ENCODE measurements at places on chromosomes 7 and 10. TPM values are rescaled to one million over a fixed set of nuclear protein-coding genes. Genes with fewer than 3 reads are reported as not detected.
A peak's percentile ranks its signal among the peaks of the same experiment; 100 is the strongest.

The MBL2 gene
- total RNA-seq = not detected

The C10orf71 gene
- total RNA-seq = not detected

The GBX1 gene
- total RNA-seq = not detected

The SPDYE11 gene
- total RNA-seq = not detected

GRCh38 chr10:129832573-129833467, 131.3 kb downstream of the EBF3 start:
- no peak for DNase-seq

DNA sequence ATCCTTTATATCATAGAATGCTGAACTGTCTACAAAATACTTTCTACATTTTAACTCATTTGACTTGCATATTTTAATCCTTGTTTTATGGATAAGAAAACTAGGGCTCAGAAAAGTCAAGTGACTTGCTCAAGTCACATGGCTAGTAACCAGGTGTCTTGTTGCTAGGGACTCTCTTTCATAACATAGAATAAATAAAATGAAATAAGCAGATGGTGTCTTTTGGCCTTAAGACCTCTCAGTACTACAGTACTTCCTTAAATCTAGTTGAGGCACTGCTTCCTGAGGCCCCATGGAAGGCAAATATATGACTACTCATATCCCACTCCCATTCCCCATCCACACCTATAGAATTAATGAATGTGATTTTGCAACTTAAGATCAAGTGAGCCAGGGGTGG, 87.9 kb downstream of the CDK6 start:
- DNase-seq = no peak

DNA sequence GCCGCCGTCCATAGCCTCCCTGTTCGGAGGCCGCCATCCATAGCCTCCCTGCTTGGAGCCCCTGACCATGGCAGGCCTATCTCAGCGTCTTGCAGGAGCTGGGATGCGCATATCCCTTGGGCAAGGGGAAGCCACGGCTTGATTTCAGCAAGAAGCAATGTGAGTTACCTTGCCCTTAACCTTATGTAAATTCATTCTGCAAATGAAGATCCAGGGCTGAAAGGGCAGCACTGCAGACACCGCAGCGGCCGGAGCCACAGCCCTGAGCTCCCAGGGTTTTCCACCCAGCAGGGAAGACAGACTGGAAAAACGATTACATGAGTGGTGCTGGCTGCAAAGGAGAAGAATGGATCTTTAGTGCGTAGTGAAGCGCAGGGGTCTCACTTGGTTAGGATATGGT, 95.8 kb downstream of the SEC61G start:
- DNase-seq = no peak

DNA sequence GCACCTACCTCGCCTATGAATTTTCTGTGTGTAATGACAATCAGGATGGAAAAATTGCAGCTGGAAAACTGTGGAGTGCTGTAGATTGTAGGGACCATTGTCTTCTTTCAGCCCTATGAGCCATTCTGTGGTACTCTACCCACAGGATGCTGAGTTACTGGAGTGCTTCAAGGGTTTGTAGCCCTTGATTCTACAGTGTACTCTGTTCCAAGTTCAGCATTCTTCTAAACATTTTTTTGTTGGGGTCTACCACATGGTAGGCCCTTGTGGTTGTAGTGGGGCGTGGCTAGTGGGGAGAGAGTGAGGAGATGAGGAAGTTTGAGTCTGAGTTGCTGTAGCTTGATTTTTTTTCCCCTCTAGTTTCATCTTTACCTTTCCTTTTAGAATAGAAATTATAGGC, 33.5 kb downstream of the REEP3 start:
- peak; percentile 11 for DNase-seq

- no peak for DNase-seq
Observed at GRCh38 chr10:28302012-28302637, 739 bp downstream of the MPP7 start.

DNA sequence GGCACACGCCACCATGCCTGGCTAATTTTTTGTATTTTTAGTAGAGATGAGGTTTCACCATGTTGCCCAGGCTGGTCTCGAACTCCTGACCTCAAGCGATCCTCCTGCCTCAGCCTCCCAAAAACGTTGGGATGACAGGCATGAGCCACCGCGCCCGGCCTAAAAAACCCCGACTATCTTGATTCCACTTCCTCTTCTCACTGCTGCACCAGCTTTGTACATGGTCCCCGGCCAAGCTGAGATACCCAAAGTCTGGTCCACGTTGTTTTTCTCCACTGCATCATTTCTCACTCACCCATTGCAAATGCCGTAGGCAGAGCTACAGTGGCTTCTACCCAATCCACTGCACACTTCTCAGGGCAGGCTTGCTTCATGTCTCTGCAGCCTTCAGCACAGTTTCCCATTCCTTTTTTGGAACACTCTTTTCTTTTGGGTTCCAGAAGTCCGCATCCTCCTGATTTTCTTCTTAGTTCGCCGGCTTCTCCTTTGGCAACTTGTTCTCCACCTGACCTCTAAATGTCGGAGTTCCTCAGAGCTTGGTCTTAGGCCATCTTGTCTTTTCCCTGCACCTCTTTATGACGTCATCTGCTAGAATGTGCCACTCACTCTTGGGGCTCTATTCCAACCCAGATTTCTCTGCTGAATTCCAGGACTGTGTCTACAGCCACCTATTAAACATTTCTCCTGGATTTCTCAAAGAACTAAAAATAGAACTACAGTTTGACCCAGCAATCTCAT, 6.0 kb upstream of the GNB2 start:
- DNase-seq = no peak

DNA sequence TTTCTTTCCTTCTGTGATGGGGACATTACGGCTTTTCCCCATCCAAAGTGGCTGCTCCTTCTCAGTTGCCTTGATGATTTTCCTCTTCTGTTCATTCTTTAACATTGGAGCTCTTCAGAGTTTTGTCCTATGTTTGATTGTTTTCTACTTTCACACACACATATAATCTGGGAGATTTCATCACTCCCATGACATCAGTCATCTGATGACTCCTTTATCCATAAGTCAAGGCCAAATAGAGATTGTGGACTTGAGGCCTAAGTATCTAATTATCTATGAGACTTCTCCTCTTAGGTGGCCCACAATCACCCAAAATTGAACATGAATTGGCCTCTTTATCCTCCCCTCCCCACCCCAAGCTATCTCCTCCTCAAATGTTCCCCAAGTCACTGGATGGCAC, 5.3 kb upstream of the COL1A2 start:
- no peak for DNase-seq

GRCh38 chr7:34839645-34840044, 181.6 kb downstream of the NPSR1 start:
- DNase-seq = no peak

GRCh38 chr10:70175516-70175915, 5.2 kb upstream of the SAR1A start:
- no peak for DNase-seq

DNA sequence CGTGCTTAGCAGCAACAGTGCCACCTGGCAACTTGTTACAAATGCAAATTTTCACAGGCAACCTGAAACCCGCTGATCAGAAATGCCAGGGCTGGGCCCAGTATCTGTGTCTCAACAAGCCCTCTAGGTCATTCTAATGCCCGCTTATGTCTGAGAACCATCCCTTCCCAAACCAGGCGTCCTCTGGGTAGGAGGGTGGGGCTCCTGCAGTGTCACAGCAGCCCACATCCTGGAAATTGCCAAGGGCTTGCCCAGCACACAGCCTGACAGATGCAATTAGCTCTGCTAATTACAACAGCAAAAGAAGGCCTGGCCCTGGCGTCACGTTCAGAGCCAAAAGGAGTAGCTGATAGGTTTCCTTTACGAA, 15.9 kb downstream of the ITPRIP start:
- DNase-seq = no peak

DNA sequence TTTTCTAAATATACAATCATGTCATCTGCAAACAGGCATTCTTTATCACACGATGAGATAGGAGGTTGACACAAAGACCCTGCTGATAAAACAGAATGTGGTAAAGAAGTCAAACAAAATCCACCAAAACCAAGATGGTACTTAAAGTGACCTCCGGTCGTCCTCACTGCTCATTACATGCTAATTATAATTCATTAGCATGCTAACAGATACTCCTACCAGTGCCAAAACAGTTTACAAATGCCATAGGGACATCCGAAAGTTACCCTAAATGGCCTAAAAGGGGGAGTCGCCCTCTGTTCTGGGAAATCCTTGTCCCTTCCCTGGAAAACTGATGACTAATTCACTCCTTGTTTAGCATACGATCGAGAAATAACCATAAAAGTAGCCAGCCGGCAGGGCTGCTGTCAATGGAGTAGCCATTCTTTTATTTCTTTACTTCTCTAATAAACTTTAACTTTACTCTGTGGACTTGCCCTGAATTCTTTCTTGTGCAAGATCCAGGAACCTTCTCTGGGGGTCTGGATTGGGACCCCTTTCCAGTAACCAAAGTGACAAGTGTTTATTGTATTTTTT, 126.6 kb downstream of the CCDC71L start:
- DNase-seq = no peak

DNA sequence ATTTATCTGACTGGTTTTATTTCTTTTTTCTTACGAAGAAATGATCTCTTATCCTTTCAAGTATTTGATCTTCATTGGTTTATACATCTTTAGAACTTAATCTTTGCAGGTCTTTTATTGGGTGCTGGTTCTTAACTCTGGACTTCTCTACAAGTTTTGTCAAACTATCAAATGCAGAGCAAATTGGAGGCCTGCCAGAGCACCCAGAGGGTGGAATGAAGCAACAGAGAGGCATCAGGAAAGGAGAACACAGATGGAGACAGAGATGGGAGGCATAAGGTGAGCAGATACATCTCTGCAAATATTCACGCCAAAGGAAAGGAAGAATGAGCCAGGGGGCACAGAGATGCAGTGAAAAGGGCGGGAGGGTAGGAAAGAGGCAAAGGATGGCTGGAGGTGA, 130.3 kb downstream of the PKD1L1 start:
- no peak for DNase-seq

GRCh38 chr10:1561731-1562337, 175.5 kb downstream of the ADARB2 start:
- DNase-seq = no peak

- DNase-seq = no peak
Observed at GRCh38 chr10:92184977-92185376, 105.9 kb downstream of the CPEB3 start.

GRCh38 chr7:6658618-6659345, 21.7 kb downstream of the ZNF316 start:
- DNase-seq = no peak

- DNase-seq = no peak
Observed at GRCh38 chr10:131818510-131819234, 82.1 kb upstream of the PPP2R2D start.

- no peak for DNase-seq
Observed at GRCh38 chr7:90224195-90224594, 12.7 kb downstream of the STEAP2 start.

DNA sequence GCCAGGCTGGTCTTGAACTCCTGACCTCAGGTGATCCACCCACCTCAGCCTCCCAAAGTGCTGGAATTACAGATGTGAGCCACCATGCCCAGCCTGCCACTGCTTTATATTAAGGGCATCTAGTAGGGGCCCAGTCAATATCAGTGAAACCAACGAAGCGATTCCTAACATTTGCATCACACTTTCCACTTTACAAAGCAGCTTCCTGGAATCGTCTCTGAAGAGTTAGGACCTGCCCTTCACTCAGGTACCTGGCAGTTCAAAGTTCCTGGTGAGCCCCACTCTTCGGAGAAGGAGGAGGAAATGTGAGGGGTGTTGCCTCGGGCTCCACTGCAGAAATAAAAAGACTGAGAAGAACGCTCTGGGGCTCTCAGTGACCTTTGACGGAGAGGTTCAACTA, 31.1 kb upstream of the EZH2 start:
- DNase-seq = no peak

GRCh38 chr7:151007469-151007898, 16.7 kb downstream of the NOS3 start:
- DNase-seq = no peak

DNA sequence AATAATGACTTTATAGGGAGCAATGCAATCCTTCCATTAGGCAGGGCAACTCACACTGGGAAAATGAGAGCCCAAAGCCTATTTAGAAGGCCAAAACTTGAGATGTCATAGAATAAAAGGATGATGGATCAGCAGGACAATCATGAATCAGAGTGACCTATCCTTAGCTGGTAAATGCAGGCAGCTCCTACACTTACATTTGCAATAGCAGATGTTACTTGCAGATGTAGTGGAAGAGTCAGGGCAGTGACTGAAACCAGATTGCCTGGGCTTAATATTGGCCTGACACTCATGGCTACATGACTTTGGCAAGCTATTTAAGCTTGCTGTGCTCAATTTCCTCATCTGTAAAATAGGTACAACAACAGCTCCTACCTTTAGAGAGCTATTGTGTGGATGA, 98.7 kb downstream of the PRTFDC1 start:
- DNase-seq = no peak

- DNase-seq = no peak
Observed at GRCh38 chr7:102890292-102890970, 22.4 kb upstream of the LRRC17 start.

- DNase-seq = no peak
Observed at GRCh38 chr7:20307119-20307518, 23.6 kb upstream of the ITGB8 start.

DNA sequence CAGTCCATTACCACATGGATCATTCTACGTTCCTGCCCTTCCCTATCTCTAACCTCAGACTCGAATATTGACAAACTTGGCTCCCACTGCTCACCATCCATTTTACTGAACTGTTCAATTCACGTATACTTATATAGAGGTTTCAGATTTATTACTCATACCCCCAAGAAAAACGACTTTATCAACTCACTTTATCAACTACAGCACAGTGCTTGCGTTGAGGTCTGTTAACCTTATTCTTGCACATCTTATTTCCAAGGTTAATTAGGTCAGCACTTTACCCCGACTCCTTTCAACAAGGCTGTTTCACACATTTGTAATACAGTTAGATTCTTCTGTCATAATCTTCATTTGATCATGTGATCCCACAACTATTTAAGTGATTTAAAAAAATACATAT, 162.3 kb upstream of the AHR start:
- DNase-seq = no peak

- DNase-seq = no peak
Observed at GRCh38 chr10:26211781-26212444, 4.7 kb upstream of the GAD2 start.

- DNase-seq = no peak
Observed at GRCh38 chr7:122746948-122747347, 44.2 kb upstream of the RNF148 start.

DNA sequence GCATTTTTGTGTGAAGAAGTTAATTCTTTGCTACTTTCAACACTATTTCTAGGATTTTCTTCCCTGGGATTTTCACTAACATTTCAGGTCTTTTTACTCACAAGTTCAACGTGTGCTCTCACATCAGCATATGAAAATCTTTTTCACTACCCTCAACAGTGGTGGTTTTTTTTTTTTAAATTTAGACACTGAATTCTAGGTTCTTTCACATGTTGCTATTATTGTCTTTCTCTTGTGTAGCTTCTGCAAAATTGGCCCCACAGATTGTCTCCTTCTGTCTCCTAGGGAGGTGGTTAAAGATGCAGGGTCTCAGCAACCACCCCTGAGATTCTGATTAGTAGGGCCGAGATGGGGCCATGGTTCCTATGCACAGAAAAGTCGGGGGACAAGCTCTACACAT, 165.0 kb upstream of the GPR26 start:
- no peak for DNase-seq

- DNase-seq = no peak
Observed at GRCh38 chr7:48964074-48964473, 39.7 kb downstream of the CDC14C start.

GRCh38 chr10:122911889-122912484, 1.6 kb downstream of the FAM24A start:
- peak; percentile 16 for DNase-seq
